Aorta (tissue), 5 donors: ENCODE measurements at places on chromosomes 1 and 21. TPM values are rescaled to one million over a fixed set of nuclear protein-coding genes. Genes with fewer than 3 reads are reported as not detected.

The ICOSLG gene
- total RNA-seq: 3.9 TPM

The CDA gene
- 5.3 TPM for total RNA-seq

The TFF2 gene
- total RNA-seq: not detected

The CYP4A11 gene
- 0.16 TPM for total RNA-seq

The LRRC39 gene
- 1.0 TPM for total RNA-seq

The ZNHIT6 gene
- 19.1 TPM for total RNA-seq

The BTBD8 gene
- total RNA-seq: 8.3 TPM

The LAMC2 gene
- 0.91 TPM for total RNA-seq

- H3K4me3 ChIP-seq: no peak overlapping the region
- no peaks in the 10 kb centered on the region for H3K36me3 ChIP-seq
- no peaks in the 10 kb centered on the region for H3K4me1 ChIP-seq
Observed at GRCh38 chr1:201570886-201571624, 32.1 kb downstream of the NAV1 start.

GRCh38 chr1:85406081-85406480 lies 58.9 kb downstream of the DDAH1 start:
- DNase-seq: no peak
- H3K27me3 ChIP-seq: no peaks in the 10 kb centered on the region
- peak overlapping the region; percentile 88 for H3K27ac ChIP-seq
- H3K4me3 ChIP-seq: no peak overlapping the region

GRCh38 chr1:25771221-25772114 lies 28.5 kb upstream of the SELENON start:
- no peaks in the 10 kb centered on the region for H3K36me3 ChIP-seq
- H3K27me3 ChIP-seq: no peaks in the 10 kb centered on the region
- no peak overlapping the region for H3K27ac ChIP-seq

GRCh38 chr1:170678027-170678600 lies 14.2 kb downstream of the PRRX1 start:
- H3K4me1 ChIP-seq: peaks cover 14% of the 10 kb centered on the region
- H3K27me3 ChIP-seq: no peaks in the 10 kb centered on the region
- no peak overlapping the region for H3K27ac ChIP-seq
- DNase-seq: no peak
- no peaks in the 10 kb centered on the region for H3K36me3 ChIP-seq
- no peak overlapping the region for H3K4me3 ChIP-seq

DNA sequence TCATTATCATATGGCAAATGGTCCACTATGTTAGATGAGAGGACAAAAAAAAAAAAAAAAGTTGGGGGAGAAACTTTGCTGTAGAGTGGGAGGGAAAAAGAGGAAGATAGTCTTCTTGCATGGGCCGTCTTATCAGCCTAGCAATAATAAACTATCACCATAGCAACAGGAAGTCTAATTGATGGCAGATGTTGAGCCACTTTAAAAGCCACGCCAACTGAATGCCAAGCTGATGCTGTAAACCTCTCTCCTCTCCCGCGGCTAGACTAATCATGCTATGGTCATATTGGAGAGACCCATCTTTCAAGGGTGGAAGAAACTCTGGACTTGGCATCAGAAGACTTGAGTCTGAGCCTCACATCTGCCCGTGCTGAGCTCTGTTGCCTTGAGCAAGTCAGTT lies 122.2 kb upstream of the HOOK1 start:
- no peaks in the 10 kb centered on the region for H3K36me3 ChIP-seq
- H3K27ac ChIP-seq: no peak overlapping the region
- no peak overlapping the region for H3K4me3 ChIP-seq
- no peak for DNase-seq

GRCh38 chr1:51070011-51070410 lies 32.0 kb upstream of the C1orf185 start:
- H3K27me3 ChIP-seq: no peaks in the 10 kb centered on the region
- no peak overlapping the region for H3K4me3 ChIP-seq
- no peak overlapping the region for H3K27ac ChIP-seq
- DNase-seq: no peak
- H3K36me3 ChIP-seq: no peaks in the 10 kb centered on the region

GRCh38 chr1:13779930-13780329 lies 79.9 kb downstream of the PRDM2 start:
- DNase-seq: no peak
- peaks cover 3% of the 10 kb centered on the region for H3K36me3 ChIP-seq
- H3K27ac ChIP-seq: no peak overlapping the region
- no peak overlapping the region for H3K4me3 ChIP-seq
- peaks cover 3% of the 10 kb centered on the region for H3K4me1 ChIP-seq

GRCh38 chr1:161998811-161999210 lies 24.9 kb downstream of the OLFML2B start:
- H3K4me1 ChIP-seq: no peaks in the 10 kb centered on the region
- no peak overlapping the region for H3K27ac ChIP-seq
- no peak for DNase-seq
- no peaks in the 10 kb centered on the region for H3K27me3 ChIP-seq

DNA sequence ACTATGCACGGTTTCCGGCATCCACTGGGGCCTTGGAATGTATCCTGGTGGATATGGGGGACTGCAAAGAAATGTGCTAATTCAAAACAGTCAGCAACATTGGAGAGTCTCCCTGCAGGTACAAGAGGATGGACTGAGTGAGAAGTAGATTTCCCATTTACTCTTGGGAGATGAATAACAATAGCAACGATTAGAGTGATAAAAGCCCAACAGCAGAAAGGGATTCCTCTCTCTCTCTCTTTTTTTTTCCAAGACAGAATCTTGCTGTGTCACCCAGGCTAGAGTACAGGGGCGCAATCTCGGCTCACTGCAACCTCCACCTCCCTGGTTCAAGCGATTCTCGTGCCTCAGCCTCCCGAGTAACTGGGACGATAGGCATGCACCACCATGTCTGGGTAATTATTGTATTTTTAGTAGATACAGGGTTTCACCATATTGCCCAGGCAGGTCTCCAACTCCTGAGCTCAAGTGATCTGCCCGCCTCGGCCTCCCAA lies 5.0 kb upstream of the SHCBP1L start:
- no peaks in the 10 kb centered on the region for H3K27me3 ChIP-seq
- no peak overlapping the region for H3K4me3 ChIP-seq
- no peak for DNase-seq
- no peaks in the 10 kb centered on the region for H3K4me1 ChIP-seq
- no peak overlapping the region for H3K27ac ChIP-seq

GRCh38 chr21:36718951-36719501 lies 20.1 kb downstream of the SIM2 start:
- H3K36me3 ChIP-seq: no peaks in the 10 kb centered on the region
- no peaks in the 10 kb centered on the region for H3K27me3 ChIP-seq
- H3K4me3 ChIP-seq: no peak overlapping the region
- H3K4me1 ChIP-seq: no peaks in the 10 kb centered on the region
- no peak overlapping the region for H3K27ac ChIP-seq

DNA sequence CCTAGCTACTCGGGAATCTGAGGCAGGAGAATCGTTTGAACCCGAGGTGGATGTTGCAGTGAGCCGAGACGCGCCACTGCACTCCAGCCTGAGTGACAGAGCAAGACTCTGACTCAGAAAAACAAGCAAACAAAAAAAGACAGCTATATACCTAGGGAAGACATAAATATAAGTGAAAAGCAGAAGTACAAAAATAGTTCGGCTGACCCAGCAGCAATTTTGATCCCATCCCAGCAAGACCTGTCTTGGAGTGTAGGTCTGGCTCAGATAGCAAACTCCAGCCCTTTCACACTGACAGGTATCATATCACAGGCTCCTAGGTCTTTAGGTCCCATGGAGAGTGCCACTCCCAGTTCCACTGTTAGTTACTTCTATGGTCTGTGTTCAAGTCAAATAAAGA lies 14.6 kb downstream of the MTX1 start:
- no peaks in the 10 kb centered on the region for H3K27me3 ChIP-seq
- H3K27ac ChIP-seq: no peak overlapping the region

- H3K27me3 ChIP-seq: no peaks in the 10 kb centered on the region
- no peak for DNase-seq
- no peaks in the 10 kb centered on the region for H3K4me1 ChIP-seq
- no peaks in the 10 kb centered on the region for H3K36me3 ChIP-seq
- no peak overlapping the region for H3K27ac ChIP-seq
- H3K4me3 ChIP-seq: no peak overlapping the region
Observed at GRCh38 chr1:220783453-220783852, 3.3 kb upstream of the MTARC1 start.

GRCh38 chr1:164648636-164649035 lies 89.7 kb downstream of the PBX1 start:
- no peak overlapping the region for H3K27ac ChIP-seq
- DNase-seq: no peak
- H3K4me1 ChIP-seq: peaks cover 5% of the 10 kb centered on the region
- H3K27me3 ChIP-seq: no peaks in the 10 kb centered on the region

DNA sequence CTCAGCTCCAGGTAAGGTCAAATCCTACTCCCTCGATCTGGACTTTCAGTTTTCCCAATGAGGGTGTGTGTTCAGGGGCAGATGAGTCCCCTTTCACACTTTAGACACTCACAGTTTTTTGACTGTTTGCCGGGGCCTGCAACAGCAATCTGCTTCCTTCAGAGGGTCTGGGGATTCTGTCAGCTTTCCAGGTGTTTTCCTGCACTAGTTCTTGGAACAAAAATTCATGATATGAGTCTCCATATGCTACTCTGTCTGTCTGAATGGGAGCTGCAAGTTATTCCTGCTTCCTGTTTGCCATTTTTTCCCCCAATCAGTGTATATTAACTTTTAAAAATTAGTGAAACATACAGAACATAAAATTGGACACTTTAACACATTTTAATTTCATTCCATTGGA lies 24.3 kb downstream of the CYP4B1 start:
- H3K27me3 ChIP-seq: no peaks in the 10 kb centered on the region
- no peak for DNase-seq
- H3K36me3 ChIP-seq: no peaks in the 10 kb centered on the region
- no peaks in the 10 kb centered on the region for H3K4me1 ChIP-seq
- H3K4me3 ChIP-seq: no peak overlapping the region

- H3K27me3 ChIP-seq: no peaks in the 10 kb centered on the region
- no peak overlapping the region for H3K27ac ChIP-seq
- no peaks in the 10 kb centered on the region for H3K4me1 ChIP-seq
- DNase-seq: no peak
- H3K36me3 ChIP-seq: peaks cover 4% of the 10 kb centered on the region
Observed at GRCh38 chr1:206463137-206463536, 7.1 kb upstream of the IKBKE start.

GRCh38 chr1:171597203-171597602 lies 24.8 kb upstream of the MYOCOS start:
- DNase-seq: no peak
- no peak overlapping the region for H3K27ac ChIP-seq
- H3K4me1 ChIP-seq: no peaks in the 10 kb centered on the region
- H3K36me3 ChIP-seq: no peaks in the 10 kb centered on the region
- no peaks in the 10 kb centered on the region for H3K27me3 ChIP-seq

GRCh38 chr1:62673629-62674028 lies 14.6 kb downstream of the DOCK7 start:
- no peak for DNase-seq
- no peak overlapping the region for H3K27ac ChIP-seq
- no peak overlapping the region for H3K4me3 ChIP-seq
- no peaks in the 10 kb centered on the region for H3K27me3 ChIP-seq

- H3K36me3 ChIP-seq: no peaks in the 10 kb centered on the region
- no peak overlapping the region for H3K27ac ChIP-seq
- no peaks in the 10 kb centered on the region for H3K27me3 ChIP-seq
- no peak for DNase-seq
- H3K4me3 ChIP-seq: no peak overlapping the region
Observed at GRCh38 chr1:5611431-5611830, 380.8 kb downstream of the NPHP4 start.

GRCh38 chr1:117894078-117894477 lies 35.3 kb downstream of the GDAP2 start:
- H3K27ac ChIP-seq: no peak overlapping the region
- H3K27me3 ChIP-seq: no peaks in the 10 kb centered on the region
- no peaks in the 10 kb centered on the region for H3K4me1 ChIP-seq
- no peak for DNase-seq
- peaks cover 2% of the 10 kb centered on the region for H3K36me3 ChIP-seq
- no peak overlapping the region for H3K4me3 ChIP-seq

GRCh38 chr1:218620956-218621355 lies 275.8 kb downstream of the TGFB2 start:
- no peaks in the 10 kb centered on the region for H3K27me3 ChIP-seq
- peak overlapping the region; percentile 3 for H3K27ac ChIP-seq
- no peaks in the 10 kb centered on the region for H3K36me3 ChIP-seq
- no peaks in the 10 kb centered on the region for H3K4me1 ChIP-seq

- H3K27me3 ChIP-seq: no peaks in the 10 kb centered on the region
- H3K4me1 ChIP-seq: peaks cover 2% of the 10 kb centered on the region
- no peak overlapping the region for H3K27ac ChIP-seq
- H3K4me3 ChIP-seq: no peak overlapping the region
- no peaks in the 10 kb centered on the region for H3K36me3 ChIP-seq
- no peak for DNase-seq
Observed at GRCh38 chr1:11923069-11923826, 3.0 kb downstream of the KIAA2013 start.

GRCh38 chr1:59025201-59025600 lies 241.4 kb upstream of the JUN start:
- no peaks in the 10 kb centered on the region for H3K27me3 ChIP-seq
- no peak overlapping the region for H3K27ac ChIP-seq
- H3K36me3 ChIP-seq: no peaks in the 10 kb centered on the region
- DNase-seq: no peak
